ENCODE measurements at places on chromosomes 3 and 15. TPM values are rescaled to one million over a fixed set of nuclear protein-coding genes. Genes with fewer than 3 reads are reported as not detected.

The CISH gene
- total RNA-seq, result 0.40 TPM

The LRRK1 gene
- 16.2 TPM for total RNA-seq

The ST3GAL6 gene
- total RNA-seq, result 36.7 TPM

The WDR49 gene
- total RNA-seq, result under 0.01 TPM
